ENCODE measurements at places on chromosomes 6 and 20. TPM values are rescaled to one million over a fixed set of nuclear protein-coding genes. Genes with fewer than 3 reads are reported as not detected.

The NTSR1 gene
- polyA plus RNA-seq, result 3.0 TPM

The CST4 gene
- not detected for polyA plus RNA-seq

The BPIFB4 gene
- polyA plus RNA-seq, result not detected

The MCM3 gene
- 142 TPM for polyA plus RNA-seq

The SIRPB2 gene
- polyA plus RNA-seq, result 0.79 TPM

The IFNGR1 gene
- polyA plus RNA-seq, result 64.8 TPM

The DEFB113 gene
- polyA plus RNA-seq, result not detected

The COL20A1 gene
- polyA plus RNA-seq, result 0.26 TPM

The MOXD1 gene
- polyA plus RNA-seq, result 220 TPM

The ADGRF5 gene
- 29.0 TPM for polyA plus RNA-seq

The PHIP gene
- 51.8 TPM for polyA plus RNA-seq

The CDSN gene
- polyA plus RNA-seq, result not detected

The BMP5 gene
- 6.7 TPM for polyA plus RNA-seq

The UST gene
- 9.9 TPM for polyA plus RNA-seq
